ENCODE measurements at places on chromosomes 4 and X. TPM values are rescaled to one million over a fixed set of nuclear protein-coding genes. Genes with fewer than 3 reads are reported as not detected.

The DRD5 gene
- not detected for total RNA-seq

The CT45A8 gene
- total RNA-seq: 0.69 TPM

The CHRDL1 gene
- 1.5 TPM for total RNA-seq

- DNase-seq: peak; percentile 39
Measured at GRCh38 chr4:37978248-37978924, 18.2 kb downstream of the PTTG2 start.

DNA sequence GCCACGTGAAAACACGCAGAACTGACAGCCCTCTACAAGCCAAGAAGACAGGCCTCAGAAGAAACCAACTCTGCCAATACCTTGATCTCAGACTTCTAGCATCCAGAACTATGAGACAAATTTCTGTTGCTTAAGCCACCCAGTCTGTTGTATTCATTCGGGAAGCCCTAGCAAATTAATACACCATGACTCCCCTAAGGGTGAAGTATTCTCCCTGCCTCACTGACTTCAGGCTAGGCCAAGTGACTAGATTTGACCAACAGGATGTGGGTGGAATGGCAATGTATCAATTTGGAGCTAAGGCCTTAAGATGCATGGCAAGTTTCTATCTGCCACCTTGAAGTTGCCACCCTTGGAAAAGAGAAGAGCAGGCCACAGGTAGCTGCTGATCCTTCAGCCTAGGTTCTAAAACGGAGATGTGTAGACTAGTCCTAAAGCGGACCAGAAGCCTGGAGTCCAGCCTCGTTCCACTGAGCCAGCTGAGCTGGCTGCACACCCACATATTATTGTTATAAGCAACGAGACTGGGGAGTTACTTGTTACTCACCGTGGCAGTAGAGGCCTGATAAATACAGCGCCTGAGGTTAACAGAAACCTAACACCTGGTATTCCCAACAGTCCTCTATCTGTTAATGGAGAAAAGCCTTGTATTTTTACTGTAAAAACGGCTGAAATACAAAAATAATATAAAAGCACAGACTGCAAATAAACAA lies 16.4 kb downstream of the SCARB2 start:
- no peak for DNase-seq

GRCh38 chr4:46388857-46389256 lies 1.1 kb downstream of the GABRA2 start:
- no peak for DNase-seq

- no peak for DNase-seq
Measured at GRCh38 chr4:52507774-52508173, 151.3 kb downstream of the USP46 start.
